ENCODE measurements at places on chromosomes 11 and 22.

GRCh38 chr11:35042224-35042623, 96.7 kb upstream of the CD44 start:
- no peak for DNase-seq

DNA sequence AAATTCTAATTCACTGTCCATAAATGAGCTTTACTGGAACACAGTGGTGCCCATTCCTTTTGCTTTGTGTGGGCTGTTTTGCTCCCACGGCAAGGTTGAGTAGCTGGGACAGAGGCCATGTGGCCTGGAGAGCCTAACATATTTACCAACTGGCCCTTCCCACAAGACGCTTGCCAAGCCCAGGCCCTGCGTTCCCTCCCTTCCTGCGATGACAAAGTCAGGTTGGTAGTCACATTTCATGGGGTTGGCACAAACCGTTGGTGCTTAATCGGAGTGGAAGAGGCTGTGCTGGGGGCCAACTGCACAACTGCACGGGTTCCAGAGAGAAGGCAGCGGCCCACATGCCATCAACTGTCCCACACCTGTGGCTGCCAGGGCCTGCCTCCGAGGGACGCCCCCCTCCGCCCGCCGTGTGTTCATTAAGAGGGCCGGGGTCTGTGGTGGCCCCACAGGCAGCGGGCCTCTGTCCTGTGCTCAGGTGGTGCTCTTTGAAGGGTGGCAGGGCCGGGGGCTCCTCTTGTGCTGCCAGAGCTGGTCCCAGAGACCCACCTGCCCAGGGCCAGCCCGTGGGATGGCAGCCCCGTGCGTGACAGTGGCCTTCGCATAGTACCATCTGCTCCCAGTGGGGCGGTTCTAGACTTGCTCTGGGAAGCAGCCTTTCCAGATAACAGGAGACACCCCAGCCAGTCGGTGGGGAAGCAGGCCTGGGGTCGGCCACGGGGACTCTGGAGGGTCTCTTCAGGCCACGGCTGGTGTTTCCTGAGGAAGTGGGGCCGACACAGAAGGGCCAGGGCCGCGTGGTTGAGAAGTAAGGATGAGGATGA, 81.5 kb upstream of the CLDN5 start:
- no peak for DNase-seq

DNA sequence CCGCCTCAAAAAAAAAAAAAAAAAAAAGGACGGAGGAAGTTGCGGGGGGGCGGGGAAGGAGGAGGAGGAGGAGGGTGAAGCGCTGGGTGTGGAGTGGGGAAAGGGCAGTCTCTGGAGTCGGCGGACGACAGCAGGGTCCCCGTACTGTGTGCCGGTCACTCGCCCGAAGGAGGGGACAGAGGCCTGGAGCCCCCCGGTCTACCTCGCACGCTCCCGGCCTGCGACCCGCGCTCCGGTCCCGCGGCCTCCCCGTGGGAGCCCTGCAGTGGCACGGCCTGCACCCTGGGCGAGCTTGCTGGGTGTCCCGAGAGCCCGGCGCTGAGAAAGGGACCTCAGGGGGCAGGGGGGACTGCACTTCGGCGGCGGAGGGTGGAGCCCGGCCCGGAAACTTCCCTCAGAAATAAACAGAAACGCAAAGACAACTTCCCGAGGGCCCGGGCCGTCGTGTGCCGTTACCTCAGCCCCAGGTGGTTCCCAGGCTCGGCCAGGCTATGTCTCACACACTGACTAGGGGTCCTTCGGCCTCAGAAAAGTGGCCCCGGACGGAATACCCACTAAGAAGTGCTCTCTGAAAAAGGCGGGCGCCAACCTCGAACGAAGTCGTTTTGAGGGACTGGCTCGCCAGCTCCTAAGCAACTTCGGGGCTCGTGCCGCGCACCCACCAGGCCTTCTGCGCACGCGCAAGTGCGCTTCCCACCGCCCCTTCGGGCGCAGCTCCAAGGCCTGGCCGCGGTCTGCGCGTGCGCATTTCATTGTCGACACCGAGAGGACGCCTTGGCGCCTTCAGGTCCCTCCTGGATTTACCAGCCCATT, at the start of gene MAJIN:
TSS of gene MAJIN (minus strand) at position 688 of the 813 bp plus-strand sequence. CDS start 12,703 bp downstream, outside the sequence.
- DNase-seq, result peak; percentile 54

DNA sequence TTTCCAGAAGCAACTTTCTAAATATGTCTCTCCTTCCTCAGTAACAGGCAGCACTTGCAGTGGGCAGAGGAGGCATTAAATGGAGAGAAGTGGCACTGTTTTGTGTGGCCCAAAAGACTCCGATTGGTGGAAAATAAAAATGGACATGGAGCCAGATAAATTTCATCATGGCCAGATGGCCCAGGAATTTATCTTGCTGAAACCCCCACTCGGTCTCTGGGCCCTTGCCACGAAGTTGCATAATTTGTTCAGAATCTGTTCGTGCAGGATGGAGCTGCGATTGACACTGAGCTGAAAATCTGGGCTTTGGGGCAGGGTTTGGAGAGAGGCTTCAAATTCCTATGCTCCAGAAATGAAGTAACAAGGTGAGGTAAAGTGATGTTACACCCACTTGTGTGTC, 65.5 kb downstream of the C11orf91 start:
- DNase-seq, result peak; percentile 91

DNA sequence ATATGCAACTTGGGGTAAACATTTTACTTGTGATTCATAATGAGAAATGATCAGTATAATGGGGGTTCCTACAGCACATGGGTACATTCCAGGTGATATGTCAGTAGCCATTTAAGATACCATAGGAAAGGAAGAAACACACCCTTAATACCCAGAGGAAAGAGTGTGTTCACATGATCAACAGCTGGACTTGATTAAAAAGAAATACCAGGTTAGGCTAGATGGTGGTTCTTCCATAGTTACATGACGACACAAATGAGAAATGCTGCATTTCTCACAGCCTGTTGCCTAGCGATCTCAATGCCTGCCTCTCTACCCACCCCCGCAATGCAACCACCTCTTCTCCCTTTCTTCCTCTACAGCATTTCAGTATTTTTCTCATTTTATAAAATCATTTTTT, 96.8 kb downstream of the TTC28 start:
- DNase-seq, result peak; percentile 84

GRCh38 chr22:19728836-19729235, 5.5 kb downstream of the GP1BB start:
- DNase-seq, result no peak
